Neural crest cell (in vitro differentiated cells): ENCODE measurements at places on chromosomes 4 and X.

DNA sequence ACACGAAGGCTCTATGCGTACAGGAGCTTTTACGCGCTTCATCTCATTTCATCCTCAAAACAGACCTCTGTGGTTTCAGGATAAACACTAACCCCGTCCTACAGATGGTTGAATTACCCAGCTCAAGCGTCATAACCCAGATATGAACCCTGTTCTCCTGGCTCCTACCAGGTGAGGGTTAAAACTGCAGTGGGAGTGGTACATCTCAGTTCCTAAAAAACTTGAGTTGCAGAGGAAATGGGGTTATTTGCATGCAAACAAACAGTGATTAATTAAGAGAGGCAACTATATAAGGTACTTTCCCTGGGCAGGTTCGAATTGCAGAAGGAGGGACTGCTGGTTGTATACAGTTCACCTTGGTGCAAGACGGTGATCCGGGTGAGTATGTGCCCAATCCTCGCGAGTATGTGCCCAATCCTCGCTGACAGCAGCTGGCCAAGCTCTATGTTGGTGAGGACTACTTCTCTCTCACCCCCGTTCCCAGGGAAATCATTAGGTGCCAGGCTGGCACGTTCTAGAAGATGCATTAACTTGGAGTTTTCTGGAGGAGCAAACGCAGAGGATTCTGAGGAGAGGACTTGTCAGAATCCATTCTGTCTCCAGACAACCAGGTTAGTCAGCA is 72.6 kb downstream of the FHDC1 start:
- no peak for DNase-seq

DNA sequence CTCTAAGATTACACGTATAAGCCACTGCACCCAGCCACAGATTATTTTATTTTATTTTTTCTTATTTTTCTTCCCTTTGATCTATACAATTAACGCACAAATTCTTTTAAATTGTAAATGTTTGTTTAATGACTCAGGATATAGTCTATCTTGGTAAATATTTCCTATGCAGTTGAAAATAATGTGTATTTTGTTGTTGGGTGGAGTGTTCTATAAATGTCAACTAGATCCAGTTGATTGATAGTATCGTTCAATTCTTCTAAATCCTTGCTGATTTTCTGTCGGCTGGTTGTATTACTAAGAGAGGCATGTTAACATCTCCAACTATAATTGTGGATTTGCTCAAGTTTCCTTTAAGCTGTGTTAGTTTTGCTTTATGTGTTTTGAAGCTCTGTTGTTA is 92.0 kb downstream of the TRAPPC11 start:
- DNase-seq = no peak

DNA sequence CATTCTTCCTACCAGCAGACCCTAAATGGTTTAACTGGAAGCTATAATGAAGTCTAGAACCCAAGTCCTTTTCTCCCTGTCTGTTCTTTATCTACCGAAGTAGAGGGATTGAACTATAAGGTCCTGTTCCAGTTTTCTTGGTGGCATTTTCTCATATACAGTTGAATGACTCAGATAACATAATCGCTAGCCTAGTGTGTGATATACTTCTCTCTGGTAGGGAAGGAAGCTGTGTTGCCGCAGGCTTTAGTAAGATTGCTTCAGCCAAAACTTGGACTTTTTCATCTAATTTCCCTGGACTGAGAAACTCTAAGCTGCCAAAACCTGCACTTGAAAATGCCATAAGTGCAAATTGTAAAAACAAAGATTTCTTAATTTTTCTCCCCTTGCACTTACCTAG is 123.4 kb downstream of the NWD2 start:
- DNase-seq = no peak

DNA sequence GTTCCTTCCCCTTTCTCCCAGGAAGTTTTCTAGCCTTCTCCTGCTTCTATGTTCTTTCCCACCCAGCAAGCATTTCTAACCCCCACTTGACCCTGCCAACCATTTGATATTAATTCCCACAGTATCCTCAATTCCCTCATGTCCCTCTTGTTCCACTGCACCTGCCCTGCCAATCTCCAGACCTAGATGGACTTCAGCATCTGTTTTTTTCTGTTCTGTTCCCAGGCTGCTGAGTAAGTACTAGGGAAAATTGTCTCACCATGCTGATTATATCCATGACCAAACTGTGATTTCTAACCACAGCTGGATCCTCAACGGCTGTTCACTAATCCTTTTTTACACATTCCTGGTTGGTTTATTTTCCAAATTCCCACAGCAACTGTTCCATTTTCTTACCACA is 37.7 kb downstream of the CLCN5 start:
- DNase-seq = no peak

DNA sequence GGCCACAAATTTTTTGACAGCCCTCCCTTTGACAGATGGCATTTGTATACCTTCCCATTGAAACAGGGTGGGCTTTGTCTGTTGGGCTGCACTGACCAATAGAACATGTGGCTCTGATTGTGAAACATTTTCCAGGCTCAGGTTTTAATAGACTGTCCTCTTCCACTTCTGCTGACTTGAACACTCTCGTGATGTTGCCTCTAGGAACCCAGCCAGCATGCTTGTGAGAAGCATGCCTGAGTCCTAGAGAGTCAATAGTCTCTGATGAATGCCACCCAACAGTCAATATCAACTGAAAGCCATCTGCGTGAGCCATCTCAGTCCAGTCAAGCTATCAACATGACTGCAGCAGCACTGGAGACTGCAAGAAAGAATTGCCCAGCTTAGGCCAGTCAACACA is 290.0 kb downstream of the SLC7A11 start:
- DNase-seq = no peak

DNA sequence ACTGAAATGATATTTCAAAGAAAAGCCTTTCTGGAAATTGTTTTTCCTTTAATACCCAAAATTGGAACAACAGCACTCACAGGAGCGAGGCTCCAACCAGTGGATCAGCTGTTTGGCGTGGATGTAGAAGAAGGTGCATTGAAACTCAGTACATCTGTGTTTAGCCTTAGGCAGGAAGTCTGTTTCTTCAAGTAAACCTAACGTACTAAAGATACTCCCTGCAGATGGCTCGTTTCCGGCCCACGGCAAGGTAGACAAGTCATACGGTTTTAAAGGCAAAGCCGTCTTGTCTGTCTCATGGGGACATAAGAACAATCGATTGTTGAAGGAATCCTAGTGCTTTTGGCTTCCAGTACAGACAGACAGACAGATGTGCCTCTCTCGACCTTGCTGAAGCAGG is 50.0 kb upstream of the CLCN4 start:
- DNase-seq = no peak

DNA sequence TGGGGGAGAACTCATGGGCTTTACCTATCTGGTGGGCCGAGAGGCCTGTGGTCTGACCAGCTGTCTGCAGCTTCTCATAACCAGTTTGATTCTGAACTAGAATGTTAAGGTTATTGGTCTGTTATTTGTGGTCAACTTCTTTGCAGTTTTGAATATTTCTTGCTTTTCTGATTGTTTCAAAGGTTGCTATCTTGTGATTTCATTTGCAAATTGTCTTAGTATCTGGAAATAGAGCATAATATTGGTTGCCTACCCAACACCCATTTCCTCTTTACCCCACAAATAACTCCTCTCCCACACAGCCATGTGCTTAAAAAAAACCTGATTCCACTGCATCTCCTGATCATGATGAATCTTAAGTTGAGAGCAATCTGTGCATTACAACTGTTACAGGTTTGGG is 39.1 kb upstream of the BMP2K start:
- DNase-seq = no peak

DNA sequence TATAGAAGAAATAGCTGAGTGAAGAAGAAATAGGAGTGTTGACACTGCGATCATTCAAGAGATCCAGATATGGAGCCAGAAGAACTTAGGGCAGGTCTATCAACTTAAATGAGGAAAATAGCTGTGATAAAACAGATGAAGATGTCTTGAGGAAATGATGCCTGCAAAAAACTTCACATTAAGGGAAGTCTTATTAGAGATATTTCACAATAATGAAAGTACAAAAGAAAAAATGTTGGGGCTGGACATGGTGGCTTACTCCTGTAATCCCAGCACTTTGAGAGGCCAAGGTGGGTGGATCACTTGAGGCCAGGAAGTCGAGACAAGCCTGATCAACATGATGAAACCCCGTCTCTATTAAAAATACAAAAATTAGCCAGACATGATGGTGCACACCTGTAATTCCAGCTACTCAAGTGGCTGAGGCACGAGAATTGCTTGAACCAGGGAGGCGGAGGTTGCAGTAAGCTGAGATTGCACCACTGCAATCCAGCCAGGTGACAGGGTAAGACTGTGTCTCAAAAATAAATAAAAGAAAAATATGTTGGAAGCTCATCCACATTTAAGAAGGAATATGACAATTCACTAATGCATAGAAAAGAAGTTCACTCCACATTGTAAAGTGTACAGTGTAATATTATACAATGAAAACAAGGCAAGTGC is 56.3 kb downstream of the PKD2 start:
- DNase-seq = no peak

DNA sequence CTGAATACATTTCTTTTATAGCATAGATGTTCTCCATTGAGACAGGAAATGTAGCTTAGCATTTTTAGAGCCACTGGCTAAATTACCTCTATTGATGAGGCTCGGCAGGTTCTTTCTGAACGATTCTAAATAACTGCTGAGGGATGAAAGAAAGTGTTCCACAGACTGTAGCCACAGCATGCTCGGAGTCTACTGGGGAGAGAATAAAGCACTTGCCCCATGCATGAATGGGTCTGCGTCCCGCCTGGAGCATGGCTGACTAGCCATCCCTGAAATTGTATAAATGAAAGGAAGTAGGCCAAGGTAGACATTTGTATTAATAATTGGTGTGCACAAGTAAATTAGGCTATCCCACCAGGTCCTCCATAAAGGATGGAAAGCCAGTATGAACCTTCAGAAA is 269.8 kb downstream of the COL25A1 start:
- no peak for DNase-seq

- no peak for DNase-seq
These were observed 4.2 kb downstream of the STBD1 start for GRCh38 chr4:76310683-76311082.

- DNase-seq = no peak
These were observed 149.7 kb downstream of the RRAGB start for GRCh38 chrX:55867181-55867651.

DNA sequence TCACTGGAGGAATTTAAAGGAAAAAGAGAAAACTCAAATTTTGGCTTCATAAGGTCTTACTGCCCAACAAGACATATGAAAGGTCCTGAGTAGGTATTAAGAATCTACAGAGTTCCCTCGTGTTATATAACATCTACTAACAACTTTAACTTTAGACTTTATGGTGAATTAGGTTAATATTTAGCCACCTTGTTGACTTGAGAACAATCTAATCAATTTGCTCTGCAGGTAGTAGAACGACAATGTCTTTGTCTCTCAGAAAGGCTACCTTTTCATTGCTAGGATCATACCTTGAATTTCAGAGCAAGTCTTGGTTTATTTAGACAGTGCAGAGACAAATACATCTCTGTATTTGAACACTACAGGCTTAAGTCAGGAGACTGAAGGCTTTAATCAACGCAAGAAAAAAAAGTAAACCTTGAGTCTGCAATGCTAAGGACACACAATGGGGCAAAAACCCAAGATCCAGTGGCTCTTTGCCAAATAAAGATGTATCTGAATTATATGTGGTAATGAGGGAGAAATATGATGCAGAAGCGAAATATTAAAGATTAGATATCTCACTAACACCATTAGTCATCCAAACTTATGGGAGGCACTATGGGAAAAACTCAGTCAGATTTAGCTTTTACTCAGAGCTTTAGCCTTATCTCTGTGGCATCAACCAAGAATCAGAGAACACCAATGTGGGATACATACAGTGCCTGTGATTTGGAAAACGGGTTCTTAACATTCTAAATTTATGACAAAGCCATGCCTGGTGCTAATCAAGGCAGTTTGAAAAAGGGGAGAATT is 93.6 kb upstream of the FTHL17 start:
- DNase-seq = no peak
